ENCODE measurements at places on chromosomes 5 and 9.

DNA sequence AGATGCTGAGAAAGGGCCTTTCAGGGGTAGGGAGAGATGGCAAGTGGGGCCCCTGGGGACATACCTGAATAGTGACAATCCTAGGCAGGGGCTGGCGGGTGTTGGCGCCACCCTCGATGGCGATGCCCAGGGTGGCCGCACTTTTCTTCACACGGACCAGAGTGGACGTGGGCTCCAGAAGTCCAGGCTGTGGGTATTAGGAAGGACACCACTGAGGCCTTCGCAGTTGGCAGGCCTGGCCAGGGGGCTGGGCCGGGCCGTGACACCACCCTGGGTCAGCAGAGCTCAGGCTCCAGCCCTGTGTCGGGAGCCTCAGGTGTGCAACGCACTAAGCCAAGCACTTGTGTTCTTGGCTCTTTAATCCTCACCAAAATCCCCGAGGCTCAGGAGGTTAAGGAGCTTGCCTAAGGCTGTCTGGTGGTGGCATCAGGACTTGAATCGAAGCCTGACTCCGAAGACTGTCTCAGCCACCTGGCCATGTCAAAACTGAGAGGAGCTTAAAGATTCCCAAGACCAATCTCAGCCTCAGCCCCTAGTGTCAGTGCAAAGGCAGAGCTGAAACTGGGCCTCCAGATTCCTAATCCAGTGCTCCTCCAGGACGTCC lies 15.5 kb upstream of the AKNA start:
- no peak for DNase-seq

DNA sequence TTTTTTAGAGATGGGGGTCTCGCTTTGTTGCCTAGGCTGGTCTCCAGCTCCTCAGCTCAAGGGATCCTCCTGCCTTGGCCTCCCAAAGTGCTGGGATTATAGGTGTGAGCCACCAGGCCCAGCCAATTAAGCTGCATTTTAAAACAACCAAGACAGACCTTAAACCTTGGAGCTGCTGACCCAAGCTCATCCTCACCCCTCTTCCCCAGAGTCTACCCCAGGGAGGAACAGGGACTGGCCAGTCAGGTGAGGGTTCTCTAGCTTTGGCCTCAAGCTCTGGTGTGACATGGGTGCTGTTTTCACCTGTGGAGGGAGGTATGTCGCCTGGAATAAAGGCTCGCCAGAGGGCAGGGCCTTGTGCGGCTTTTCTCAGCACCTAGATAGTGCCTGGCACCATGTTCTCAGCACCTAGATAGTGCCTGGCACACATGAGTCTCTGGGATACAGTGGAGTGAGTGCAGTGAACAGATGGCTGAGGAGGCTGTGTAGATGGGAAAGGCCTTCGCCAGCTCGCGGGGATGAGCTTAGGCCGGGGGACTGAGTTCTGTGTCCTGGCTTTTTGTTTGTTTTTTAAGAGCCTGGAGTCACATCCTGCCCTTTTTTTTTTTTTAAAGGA lies 7.4 kb downstream of the CDK9 start:
- no peak for DNase-seq

- no peak for DNase-seq
Measured at GRCh38 chr9:115005322-115005721, 74.9 kb upstream of the TNFSF8 start.

GRCh38 chr5:10499776-10500175 lies 58.1 kb downstream of the ROPN1L start:
- DNase-seq: no peak

GRCh38 chr5:119335261-119335677 lies 20.6 kb upstream of the TNFAIP8 start:
- DNase-seq: no peak

GRCh38 chr5:150645070-150645700 lies 4.7 kb downstream of the SYNPO start:
- peak; percentile 79 for DNase-seq

- DNase-seq: no peak
Measured at GRCh38 chr5:17190799-17191391, 26.5 kb upstream of the BASP1 start.

DNA sequence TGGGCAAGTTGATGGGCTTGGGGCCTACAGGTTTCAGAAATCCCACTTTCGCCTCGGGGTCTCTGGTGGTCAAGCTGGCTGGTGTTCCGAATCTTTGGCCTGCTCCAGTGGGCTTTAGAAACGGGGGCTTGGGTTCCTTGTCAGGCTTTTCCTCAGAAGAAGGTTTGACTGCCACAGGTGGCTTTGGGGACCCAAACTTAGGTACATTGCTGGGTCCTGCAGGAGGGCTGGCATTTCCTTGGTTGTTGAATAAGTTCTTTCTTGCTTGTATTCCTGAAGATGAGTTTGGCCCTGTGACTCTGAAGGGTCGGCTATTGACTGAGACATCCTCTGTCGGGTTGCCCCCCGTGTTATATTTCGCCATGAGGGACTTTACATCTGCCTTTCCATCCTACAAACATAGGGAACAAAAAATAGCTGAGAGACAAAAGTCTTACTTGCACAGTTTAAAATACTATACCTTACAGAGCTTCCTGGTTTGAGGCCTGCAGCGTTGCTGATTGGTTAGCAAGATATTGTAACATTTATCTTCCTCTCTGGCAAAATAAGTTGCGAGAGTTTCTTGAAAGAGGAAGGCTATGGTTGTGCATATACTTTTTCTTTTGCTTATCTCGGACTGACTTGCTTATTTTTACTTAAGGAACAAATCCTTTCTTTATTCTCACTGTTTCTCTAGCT lies 16.6 kb downstream of the FYB1 start:
- DNase-seq: no peak

DNA sequence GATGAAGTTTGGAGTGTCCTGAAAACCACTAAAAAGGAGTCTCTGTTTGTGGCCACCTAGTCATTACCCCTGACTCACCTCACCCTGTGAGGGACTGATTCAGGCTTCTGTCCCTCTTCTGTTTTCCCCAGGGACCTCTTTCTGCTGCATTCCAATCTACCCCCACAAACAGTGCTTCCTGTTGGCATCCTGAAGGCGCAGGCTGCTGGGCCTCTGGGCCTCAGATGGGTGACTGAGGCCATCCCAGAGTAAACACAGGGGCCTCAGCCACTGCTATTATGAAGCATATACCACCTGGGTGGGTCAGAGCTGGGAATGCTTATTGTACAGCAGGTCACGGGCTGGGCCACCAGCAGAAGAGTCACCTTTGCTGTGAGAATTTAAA lies 20.0 kb downstream of the MORN5 start:
- DNase-seq: peak; percentile 29

DNA sequence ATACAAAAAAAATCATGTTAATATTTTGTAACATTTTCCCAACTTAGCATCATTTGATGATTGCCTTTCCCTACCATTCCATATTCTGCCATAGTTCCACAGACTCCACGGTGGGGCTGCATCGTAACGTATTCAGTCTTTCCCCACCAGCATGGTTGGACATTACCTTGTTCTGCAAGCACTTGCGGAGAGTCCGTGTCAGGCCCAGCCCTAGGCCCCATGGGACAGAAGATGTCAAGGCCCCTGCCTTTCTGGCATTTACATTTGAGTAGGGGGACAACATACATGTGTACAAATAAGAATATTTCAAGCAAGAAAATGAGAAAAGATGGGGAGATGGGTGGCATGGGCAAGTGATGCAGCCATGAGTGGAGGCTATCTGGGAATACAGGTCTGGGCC lies 8.2 kb upstream of the PHF2 start:
- no peak for DNase-seq

DNA sequence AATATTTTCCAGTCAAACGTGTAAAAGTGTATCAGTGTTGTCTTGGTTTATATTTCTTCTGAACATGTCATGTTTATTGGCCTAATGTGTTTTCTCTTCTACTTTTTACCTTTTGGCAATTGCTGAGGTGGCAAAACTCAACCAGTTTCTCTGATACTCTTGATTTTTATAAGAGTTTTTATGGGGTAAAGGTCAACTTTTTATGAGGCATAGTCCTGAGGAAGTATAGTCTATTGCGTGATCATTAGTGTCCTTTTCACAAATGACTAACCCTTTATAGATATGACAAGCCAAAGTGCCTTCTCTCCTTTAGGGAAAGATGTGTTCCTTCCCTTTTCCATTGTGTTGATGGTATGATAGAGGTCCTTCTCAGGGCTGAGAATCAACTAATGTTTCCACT lies 32.9 kb downstream of the OCLN start:
- no peak for DNase-seq

DNA sequence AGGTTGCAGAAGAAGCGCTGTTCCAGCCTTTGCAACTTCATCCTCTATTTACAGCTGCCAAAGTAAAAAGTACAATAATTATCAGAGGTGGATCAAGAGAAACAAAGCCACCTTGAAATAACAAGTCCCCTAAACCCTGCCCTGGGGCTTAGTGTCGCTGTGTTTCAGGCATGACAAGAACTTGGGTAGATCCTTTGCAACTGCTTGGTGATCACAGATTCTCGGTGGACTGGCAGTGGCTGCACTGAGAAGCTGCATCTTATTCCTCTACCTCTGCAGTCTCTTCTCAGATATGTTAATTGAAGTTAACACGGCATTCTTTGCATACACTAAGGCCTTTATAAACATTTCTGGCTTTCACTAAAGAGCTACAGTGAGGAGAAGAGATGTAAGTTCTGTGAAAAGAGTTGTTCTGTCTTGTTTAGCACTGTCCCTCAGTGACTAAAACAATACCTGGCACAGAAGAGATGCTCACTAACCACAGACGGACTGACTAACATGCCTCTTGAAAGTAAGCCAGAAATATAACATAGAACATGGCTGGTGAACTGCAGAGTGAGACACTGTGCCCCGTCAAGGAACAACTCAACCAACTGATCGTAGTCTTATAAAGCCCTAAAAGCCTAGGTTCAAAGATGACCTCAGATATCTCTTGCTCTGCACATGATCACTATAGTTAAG lies 144.2 kb downstream of the MLLT3 start:
- no peak for DNase-seq
